ENCODE measurements at places on chromosomes 2 and 18.
A peak's percentile ranks its signal among the peaks of the same experiment; 100 is the strongest.

GRCh38 chr2:95001701-95002100 is 23.8 kb upstream of the MAL start:
- no peak for DNase-seq

GRCh38 chr2:8414946-8415879 is 266.6 kb upstream of the ID2 start:
- DNase-seq, result no peak

DNA sequence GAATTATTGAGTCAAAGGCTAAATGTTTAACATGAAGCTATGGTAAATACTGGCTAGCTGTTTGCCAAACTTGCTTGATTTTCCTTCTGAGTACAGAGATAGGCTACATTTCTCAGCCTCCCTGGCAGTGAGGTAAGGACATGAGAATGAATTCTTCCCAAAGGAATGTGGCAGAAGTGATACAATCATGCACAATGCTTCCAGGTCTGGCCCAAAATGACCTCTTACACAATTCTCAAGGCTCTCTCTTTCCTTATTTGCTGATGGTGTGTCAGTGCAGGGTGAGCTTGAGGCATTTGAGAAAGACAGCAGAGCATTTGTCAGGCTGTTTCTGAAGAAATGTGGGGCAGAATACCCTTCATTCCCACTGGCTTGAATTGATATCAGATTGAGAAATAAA is 95.6 kb upstream of the NABP1 start:
- no peak for DNase-seq

DNA sequence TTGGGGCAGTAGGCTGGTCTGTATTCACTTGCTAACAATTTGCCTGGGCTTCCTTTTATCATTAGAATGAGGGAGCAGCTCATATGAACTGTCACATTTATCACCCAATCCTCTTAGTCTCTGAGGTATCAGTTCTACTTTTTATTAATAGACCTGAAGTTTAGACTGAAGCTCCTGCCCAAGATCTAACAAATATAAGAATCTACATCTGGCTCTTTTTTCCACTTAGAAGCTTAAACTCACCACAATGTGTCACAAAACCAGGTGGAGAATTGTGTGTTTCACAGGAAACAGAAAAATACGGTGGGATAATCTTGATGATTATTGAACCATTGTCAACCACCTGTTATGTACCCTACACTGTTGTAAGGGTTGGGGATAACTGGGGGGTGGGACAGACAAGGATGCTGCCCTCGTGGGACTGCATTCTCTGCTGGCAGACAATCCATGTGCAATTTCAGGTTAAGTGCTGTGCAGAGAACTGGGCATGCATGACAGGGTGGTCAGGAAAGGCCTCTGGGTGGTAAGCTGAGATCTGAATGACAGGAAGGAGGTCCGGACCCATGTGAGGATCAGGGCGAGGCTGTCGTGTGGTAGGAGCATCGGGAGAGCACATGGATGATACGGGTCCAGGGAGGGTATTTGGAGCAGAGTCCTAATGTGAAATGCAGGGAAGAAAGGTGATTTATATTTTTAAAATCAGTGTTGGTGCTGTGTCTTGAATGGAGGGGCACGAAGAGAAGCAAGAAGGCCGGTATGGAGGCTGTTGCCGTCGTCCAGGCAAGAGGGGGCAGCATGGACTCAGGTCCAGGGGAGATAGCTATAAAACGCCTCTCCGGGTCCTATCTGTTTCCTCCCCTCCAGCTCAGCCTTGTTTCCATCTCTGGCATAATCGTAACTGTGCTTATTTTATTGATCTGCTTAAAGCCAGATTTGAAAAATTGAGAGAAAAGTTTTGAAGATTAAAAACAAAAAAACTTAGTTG is 17.6 kb downstream of the MYL12B start:
- no peak for DNase-seq

DNA sequence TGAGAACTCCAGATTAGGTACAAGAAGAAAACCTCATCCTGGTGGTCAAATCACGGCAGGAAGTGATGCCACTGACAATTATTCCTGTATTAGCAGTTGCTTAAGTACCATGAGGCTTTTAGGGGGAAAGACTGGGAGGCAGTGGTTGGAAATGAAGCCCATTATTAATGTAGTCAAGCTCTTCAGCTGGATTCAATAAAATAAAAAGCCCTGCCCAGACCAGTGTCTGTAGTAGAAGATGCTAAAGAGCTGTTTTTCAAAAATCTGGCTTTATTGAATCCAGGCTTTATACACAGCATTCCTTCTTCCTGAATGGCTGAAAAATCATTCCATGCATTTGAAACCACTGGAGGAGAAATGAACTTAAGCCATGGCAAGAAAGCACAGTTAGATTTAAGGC is 155.2 kb downstream of the BCL2 start:
- no peak for DNase-seq

DNA sequence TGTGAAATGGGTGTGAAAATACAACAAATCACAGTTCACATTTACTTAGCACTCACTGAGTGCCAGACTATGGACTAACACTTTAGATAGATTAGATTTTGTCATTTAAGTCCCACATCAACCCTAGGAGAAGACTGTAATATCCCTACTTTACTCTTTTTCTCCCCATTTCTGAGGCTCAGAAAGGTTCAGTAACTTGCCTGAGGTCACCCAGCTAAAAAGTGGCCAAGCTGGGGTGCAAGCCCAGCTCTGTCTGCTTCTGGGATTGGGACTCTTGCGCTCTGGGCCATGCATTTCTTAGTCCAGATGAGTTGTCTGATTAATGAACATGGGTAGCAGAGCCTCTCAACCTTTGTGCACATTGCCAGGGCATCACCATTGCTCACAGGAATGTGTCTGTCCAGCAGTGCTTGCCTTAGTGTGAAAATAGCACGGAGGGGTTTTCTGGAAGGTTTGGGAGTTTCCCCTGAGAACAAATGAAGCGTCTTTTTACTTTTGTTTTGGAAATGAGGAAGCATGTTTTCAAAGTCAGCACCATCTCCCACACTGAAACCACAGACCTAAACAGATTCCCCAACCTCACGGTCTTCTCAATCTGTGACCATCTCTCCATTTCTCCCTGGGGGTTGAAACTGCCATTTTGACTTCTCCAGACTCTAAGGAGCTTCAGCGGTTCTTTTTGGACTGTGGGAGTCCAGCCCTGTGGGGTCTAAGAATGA is 31.9 kb downstream of the NRP2 start:
- no peak for DNase-seq

DNA sequence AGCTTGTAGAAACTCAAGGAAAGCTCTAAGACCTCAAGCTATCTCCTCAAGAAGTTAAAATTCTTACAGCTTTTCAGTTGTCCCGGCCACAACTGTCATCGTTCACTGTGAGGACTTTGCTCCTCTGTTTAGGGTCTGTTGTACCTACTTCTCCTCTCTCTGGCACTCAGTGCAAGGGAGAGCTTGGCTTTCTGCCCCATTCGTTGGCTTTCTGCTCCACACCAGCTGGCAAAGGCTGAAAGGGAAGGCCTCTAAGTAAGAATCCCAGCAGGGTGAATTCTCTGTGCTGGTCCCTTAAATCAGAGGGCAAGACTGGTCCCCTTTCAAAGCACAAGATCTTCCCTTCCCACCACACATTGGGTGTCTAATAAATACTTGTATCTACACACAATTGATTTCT is 17.3 kb downstream of the ZBTB7C start:
- no peak for DNase-seq

GRCh38 chr2:239201531-239201876 is 199.3 kb downstream of the HDAC4 start:
- DNase-seq, result no peak

GRCh38 chr2:217886720-217887309 is 116.0 kb downstream of the TNS1 start:
- peak; percentile 75 for DNase-seq

DNA sequence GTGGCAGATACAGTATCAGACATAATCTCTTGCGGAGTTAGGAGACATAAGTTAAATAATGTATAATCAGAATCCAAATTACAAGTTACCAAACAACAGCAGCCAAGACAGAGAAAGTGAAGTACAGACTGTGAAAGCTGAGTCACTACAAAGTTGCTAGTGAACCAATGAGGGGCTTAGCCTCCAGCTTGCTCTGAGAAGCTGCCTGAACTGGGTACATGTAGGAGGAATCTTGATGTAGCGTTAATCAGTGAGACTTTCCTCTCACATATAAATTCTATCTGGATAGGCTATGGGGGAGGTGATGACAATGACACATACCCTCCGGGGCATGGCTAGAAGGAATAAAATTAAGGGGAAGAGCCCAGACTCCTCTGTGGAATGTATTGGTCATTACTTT is 1234.3 kb upstream of the DDX18 start:
- no peak for DNase-seq

DNA sequence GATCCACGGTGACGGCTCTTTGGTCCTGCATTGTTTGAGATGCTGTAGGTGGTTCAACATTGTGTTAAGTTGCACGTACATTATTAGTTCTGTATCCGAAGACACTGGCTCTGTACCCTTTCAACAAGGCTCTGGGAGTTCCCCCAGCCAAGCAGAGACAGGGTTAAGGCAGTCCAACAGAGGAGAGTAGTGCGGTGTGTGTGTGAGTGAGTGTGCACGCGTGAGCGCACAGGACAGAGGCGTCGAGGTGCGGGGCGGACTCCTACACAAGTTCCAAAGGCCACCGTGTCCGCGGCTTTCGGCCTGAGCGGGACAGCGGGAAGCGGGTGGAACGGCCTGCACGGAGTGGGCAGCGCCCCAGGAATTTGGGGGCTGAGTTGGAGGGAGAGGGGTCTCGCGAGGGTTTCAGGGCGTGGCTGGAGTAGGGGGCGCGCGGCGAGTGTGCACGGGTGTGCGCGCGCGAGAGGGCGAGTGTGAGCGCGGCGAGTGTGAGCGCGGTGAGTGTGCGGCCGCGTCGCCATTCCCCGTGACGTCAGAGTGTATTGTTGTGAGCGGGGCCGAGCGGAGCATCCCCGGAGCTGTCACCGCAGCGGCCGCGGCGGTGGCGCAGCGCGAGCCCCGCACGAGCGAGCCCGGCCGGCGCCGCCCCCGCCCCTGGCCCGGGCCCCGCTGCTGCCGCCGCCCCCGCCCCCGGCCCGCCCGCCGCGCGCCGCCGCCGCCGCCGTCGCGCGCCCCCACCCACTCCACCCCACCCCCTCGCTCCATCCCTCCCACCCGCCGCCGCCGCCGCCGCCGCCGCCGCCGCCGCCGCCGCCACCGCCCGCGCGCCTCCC is at the start of gene ASXL3:
TSS of gene ASXL3 (plus strand) at position 535 of the 833 bp plus-strand sequence. CDS start 413 bp downstream, outside the sequence.
- DNase-seq, result no peak

DNA sequence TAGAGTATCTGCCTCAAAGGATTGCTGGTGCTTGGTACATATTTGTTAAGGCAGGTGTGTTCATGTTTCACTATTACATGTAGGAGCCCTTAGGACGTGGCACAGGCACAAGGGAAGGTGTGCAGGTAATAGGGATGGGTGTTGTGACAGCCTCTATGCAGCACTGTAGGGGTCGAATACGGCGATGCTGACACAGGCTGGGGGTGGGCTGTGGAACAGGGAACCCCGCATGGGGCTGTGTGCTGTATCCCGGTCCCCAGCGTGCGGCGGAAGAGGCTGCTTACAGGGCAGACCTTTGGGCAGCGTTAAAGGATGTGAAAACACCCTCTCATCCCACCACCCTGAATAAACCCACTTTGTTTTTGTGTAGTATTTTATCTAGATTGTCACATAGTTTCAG is 21.5 kb downstream of the B3GNT2 start:
- DNase-seq, result no peak

- DNase-seq, result no peak
These were observed 52.8 kb downstream of the EDAR start for GRCh38 chr2:108936076-108936864.

- DNase-seq, result no peak
These were observed 53.5 kb downstream of the MGAT5 start for GRCh38 chr2:134307334-134307733.

DNA sequence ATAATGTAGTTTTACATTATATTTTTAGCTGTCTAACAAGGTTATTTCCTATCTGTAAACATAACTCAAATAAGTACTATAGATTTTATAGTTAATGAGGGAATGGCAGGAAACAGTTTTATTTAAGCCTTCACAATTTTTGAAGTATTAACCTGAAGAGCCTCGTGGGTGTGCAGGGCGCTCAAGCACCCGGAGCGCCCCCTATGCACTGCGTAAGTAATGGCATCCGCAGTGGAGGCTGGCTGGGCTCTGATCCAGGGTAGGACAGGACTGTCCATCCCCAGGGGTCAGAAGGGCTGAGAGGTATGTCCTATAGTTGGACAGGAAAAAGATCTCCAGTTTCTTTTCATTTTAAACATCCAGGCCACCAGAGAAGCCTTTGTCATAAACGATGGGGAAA is 8.2 kb upstream of the GBX2 start:
- peak; percentile 28 for DNase-seq

- no peak for DNase-seq
These were observed 157.3 kb downstream of the MSH2 start for GRCh38 chr2:47560107-47560819.

DNA sequence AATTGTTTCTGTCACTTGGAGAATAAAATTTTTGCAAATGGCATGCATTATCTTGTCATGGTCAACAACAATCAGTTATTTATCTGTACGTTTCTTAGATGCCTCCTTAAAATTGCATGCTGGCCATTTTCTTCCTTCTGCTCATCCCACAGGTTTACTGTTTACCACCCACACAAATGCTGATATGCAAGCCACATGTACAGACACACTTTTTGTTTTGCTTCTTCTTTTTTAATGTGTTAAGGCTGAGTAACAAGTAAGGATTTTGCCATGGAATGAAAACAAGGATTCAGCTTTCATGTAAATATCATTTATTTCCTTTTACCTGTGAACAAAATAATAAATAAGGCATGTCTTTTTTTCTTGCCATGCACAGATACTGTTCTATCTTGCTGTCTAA is 1077.1 kb upstream of the ZEB2 start:
- DNase-seq, result no peak

DNA sequence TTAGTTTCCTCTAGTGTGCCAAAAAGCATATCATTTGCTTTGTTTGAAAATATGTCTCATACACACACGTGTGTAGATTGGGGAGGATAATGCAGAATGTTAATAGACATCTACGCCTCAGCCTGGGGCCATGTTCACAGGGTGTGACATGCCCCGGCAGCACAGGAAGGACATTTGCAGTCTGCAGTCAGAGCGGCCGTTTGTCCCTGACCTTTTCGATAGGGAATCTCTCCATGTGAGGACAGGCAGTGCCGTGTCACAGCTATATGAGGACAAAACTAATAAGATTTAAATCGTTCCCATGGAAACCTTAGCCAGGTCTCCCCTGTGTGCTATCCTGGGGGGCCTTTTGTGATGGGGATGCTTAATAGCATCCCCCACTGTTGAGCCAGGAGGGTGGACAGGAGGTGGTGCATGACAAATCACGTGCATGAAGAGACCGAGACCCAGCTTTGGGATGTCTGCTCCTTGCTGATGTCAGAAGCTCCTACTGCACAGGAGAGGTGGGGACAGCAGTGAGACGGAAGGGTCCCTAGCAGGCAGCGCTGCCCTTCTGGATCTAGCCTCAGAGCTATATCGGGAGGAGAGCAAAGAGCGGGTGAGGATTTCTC is 100.6 kb downstream of the RNF144A start:
- DNase-seq, result no peak

DNA sequence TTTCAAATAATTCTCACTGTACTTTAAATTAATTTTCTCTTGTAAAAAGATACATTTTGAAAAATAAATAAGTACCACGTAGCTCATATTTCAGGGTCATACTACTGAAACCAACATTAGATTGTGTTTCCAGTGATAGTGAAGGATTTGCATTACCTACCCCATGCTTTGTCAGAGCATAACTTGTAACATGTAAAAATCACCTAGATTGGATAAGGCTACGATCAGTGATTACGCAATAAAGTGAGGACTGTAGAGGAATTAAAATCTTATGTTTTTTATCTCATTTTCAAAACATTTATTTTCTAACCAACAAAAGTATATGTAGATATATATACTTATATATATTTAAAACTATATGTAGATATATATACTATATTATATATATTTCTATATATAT is 89.4 kb upstream of the VRK2 start:
- no peak for DNase-seq

Data from natural killer cell (primary cell).